Fibroblast of skin of right biceps (primary cell): ENCODE measurements at places on chromosomes 3 and 15.

- DNase-seq = no peak
Observed at GRCh38 chr15:28265334-28266019, 56.5 kb downstream of the HERC2 start.

- DNase-seq = no peak
Observed at GRCh38 chr15:34358367-34358766, 8.6 kb downstream of the LPCAT4 start.

- DNase-seq = no peak
Observed at GRCh38 chr15:88627463-88627862, 6.3 kb downstream of the AEN start.

DNA sequence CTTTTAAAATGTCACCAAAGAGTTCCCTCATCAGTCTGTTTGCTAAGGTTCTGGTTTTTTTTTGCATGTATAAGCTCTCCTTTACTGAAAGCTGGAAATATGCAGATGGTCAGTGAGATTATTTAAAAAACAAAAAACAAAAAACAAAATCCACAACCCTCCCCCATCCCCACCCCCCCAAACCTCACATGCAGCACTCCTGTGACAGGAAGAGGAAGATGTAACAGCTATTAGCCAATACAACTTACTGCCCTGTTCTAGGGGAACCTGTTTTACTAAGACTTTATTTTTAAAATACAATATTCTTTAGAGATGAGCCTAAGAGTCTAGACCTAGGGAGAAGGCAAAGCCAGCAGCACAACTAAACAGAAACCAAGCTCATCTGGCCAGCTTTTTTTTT is 39.5 kb downstream of the ANP32A start:
- no peak for DNase-seq

GRCh38 chr3:41167722-41168497 is 31.4 kb upstream of the CTNNB1 start:
- no peak for DNase-seq

GRCh38 chr3:170502297-170502696 is 83.6 kb downstream of the SLC7A14 start:
- DNase-seq = peak; percentile 76

- no peak for DNase-seq
Observed at GRCh38 chr3:102672305-102672704, 237.5 kb downstream of the ZPLD1 start.

DNA sequence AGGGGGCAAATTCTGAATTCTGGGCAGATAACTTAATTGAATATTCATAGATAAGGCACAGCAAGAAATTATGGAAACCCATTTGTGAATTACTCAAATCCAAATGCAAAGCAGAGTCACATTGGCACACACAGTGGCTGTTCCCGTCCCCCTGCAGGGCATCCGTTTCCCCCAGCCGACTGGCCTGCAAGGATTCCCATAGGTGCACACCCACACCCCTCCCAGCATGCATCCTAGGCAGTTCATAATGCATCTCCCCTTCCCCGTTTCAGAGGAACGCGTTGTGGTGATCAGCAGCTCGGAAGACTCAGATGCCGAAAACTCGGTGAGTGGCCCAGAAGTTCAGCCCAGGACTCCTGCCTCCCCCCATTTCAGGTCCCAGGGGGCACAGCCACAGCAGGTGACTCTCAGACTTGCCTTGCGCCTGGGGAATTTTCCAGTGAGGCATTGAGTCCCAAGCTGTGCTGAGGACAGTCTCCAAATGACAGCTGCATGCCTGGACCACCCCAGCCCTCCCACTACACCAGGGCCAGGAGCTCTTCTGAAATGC is 39.8 kb downstream of the PML start:
- DNase-seq = no peak

DNA sequence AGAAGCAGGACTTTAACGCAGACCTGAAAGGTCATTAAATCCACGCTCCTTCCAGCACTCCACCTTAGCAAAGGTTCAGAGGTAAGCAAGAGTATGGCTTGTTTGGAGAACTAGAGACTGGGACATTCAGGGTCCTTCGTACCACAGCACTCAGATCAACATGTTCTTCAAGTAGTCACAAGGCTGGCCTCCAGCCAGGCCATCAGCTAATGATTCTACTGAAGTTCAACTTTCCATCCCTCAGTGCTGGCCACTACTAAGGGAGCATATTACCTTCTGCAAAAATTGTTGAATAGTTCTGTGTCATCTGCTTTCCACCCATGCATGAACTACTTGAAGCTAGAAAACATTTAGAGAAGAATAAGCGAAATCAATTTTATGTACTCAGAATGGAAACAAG is 17.6 kb downstream of the CD200R1L start:
- no peak for DNase-seq

DNA sequence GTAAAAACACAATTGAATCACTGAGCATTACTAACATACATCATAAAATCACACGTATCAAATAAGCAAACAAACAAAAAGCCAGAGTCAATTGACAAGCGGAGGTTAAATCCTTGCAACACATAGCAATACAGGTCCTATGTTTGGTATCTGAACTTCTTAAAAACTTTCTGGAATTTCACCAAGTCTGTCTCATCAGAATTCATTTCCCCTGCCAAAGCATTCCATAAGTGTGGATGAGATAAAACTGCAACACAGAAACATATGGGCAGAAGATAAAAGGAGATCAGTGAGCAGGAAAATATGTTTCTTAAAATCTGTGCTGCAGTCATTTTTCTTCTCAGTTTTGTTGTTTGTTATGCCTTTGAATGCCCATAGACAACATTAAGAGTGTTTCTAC is 1155.5 kb downstream of the TBL1XR1 start:
- peak; percentile 71 for DNase-seq

GRCh38 chr15:87667643-87668042 is 588.9 kb downstream of the NTRK3 start:
- no peak for DNase-seq

GRCh38 chr3:38157595-38157994 is 7.7 kb upstream of the OXSR1 start:
- DNase-seq = no peak

DNA sequence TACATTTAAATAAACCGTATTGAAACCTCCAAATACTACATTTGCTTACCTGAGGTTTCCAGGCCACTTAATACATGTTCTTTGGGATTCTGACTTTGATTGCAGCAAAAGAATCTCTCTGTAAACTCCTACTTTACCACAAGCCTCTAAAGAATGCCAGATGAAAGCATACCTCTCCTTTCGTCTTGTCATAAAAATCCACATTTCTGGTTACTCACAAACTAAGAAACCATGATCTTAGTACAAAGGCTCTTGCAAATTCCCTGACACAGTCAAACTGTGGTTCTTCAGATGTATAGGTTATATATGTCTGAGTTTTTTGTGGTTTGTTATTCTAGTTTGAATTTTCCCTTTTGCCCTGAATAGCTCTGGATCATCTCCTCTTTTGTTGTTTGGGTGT is 188.4 kb downstream of the RAP2B start:
- peak; percentile 91 for DNase-seq

GRCh38 chr15:24734396-24734795 is 58.8 kb downstream of the NPAP1 start:
- DNase-seq = no peak

DNA sequence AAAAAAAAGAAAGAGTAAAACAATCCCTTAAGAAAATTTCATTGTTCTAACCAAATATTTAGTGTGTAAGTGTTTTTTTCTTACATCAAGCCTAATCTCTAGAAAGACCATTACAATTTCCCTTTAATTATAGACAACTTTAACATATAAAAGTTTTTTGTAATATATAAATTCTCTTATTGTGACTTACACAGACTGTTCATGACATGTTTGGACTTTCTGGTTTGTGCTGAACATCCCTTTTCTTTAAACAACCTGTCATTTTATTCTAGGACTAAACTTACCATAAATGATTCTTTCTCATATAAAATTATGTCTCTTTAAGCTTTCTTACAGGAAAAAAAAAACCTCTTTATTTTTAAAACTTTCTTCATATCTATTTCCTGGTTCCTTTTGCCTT is 13.0 kb upstream of the BTLA start:
- no peak for DNase-seq

DNA sequence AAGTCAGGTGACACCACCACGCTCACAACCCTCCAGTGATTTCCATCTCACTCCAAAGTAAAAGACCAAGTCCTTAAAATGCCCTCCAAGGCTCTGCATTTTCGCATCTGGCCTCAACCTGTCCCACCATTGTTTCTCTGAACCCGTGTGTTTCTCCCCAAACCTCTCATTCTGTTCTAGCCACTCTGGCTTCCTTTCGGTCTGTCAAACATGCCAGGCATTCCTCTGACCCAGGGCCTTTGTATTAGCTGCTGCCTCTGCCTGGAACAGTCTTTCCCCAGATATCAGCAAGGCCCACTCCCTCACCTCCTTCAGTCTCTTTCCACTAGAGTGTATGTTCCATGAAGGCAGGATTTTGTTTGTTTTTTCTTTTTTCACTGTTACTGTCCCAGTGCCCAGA is 16.0 kb downstream of the MAP2K5 start:
- DNase-seq = no peak

DNA sequence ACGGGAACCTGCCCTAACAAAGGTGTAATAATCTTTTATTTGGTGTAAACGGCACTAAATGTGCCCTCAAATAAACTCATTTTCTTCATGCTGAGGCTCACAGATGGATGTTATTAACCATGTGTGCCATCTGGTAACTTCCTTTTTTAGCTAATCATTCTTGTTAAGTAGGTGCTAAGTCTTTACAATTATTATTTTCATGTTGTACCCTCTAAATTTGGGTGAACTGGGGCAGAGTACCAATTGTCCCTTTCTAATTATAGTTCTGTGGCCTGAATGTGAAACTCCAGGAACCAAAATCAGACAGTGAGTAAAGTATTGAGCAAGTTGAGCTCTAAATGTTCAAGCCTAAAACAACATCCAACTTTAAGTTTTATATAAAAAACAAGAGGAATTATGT is 220.7 kb upstream of the CADM2 start:
- no peak for DNase-seq

DNA sequence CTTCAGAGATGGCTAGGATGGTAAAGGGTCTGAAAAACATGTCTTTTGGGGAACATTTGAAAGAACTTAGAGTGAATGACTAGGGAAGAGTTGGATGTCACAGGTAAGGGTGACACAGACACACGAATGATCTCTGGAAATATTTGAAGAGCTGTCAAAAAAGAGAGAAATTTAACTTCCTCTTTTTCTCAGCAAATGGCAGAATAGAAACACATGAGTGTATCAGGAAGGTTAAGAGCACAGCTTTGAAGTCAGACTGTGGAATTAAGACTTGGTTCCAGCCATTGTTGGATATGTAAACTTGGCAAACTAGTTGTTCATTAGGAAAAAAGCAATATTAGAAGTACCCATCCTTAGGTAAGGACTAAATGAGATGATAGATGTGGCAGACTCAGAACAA is 117.7 kb downstream of the IMPG2 start:
- no peak for DNase-seq

GRCh38 chr3:98705694-98706093 is 57.4 kb upstream of the ST3GAL6 start:
- no peak for DNase-seq

DNA sequence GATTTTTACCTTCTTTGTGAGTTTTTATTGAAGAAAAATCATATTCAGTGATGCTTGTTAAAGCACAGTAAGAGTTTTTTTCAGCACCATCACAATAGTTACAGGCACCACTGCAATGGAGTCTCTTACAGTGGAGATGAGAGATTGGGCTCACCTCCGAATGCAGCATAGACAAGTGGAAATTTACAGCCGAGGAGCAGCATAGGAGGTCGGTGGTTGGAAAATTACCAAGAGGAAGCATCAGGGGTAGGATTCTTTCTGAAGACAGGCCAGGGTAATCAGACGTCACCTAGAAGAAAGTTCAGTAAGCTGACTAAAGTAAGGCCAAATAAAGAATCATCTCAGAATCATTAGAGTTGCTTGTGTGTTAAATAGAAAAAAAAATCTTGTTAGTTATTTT is 491.6 kb downstream of the RBMS3 start:
- no peak for DNase-seq

DNA sequence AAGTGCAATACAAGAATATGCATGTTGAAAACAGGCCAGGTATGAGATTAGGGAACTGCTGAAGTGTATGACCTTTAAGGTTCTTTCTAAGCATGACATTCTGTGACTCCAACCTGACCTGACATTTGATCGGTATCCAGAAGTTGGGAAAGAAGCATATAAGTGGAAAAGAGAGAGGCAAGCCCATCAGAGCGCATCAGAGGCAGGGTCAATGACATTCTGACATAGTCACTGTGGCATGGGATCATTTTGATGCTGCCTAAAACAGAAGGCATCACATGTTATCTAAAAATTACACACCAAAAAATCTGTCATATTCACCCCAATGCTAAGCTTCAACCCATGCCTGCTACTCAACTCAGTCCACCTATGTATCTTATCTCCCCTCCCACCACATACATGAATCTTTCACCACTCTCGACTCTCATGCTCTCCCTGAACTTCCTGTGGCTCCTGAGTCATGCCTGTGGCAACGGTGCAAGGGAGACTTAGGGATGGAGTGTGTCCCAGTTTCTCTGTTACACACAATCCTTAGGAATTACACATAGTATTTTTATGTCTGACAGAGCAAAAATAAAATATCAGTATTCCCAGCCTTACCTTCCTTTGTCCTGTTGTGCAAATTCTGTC is 20.5 kb upstream of the LRRN1 start:
- peak; percentile 75 for DNase-seq

DNA sequence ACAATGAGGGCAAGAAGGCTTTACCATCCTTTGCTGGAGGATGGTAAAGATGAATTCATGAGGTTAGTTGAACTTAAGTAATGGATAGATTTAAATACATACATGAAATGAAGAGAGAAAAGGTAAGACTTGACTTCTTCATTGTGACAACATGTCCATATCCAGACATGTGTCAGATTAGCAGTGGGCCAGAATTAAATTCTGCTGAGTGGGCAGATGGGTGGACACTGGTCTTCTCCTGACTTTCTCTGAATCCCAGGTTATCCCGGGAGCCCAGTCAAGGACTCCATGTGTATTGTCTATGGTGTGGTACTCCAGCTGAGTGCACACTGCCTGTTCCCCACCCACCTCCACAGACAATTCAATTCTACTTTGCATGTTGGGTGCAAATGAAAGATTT is 603.1 kb downstream of the NLGN1 start:
- no peak for DNase-seq

- DNase-seq = no peak
Observed at GRCh38 chr15:68582864-68583263, 4.1 kb downstream of the CORO2B start.

- no peak for DNase-seq
Observed at GRCh38 chr3:61955483-61955882, 394.1 kb downstream of the PTPRG start.

DNA sequence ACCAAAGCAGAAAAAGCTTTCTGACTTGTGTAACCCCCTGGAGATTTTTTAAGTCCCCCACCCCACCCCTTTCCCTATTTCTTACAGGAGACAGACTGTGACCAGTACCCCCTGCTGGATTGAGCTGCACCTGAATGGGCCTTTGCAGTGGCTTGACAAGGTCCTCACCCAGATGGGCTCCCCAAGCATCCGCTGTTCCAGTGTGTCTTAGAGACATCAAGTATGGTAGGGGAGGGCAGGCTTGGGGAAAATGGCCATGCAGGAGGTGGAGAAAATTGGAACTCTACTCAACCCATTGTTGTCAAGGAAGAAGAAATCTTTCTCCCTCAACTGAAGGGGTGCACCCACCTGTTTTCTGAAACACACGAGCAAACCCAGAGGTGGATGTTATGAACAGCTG is 64.1 kb downstream of the AAGAB start:
- DNase-seq = no peak
